ENCODE measurements at places on chromosomes 4 and X.

DNA sequence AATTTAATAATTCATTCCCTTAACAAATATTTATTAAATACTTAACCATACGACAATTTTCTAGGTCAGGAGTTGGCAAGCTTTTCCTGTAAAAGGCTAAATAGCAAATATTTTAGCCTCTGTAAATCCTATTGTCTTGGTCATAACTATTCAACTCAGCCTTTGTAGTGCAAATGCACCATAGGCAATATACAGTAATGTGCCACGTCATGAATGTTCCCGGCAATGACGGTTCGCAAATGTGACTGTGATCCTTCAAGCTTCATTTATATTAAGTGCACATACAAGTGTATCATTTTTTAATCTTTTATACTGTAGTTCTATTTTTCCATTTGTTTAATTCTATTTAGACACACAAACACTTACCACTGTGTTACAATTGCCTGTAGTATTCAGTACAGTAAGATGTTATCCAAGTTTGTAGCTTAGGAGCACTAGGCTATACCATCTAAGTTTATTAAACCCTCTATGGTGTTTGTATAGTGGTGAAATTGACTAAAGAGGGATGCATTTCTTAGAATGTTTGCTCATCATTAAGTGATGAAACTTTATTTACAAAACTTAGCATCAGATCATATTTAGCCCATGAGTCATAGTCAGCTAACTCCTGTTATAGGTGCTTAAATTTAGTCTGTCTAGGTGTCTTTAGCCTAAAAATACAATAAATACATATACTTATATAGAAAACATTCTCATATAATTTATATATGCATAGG lies 553.6 kb downstream of the STPG2 start:
- DNase-seq, result no peak

GRCh38 chr4:18056030-18056429 lies 34.5 kb upstream of the LCORL start:
- DNase-seq, result no peak

- DNase-seq, result no peak
Measured at GRCh38 chr4:96315815-96316214, 475.9 kb downstream of the PDHA2 start.

DNA sequence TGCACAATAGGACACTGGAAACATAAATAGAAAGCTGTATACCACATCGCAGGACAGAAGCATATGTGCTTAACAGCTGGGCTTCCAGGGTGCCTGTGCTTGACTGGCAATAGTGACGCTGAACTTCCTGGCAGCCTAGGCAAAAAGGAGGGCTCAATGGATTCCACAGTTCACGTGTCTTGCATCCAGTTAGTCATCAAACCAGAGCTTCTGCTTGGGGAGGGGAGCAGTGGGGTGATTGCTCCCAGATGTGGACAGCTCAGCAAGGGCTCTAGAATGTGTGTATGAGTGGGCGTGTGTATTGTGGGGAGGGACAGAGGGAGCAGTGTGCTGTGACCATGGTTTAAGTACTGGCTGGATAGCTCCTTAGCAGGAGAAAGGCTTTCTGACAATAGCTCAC lies 2.3 kb downstream of the PRRG3 start:
- DNase-seq, result no peak

DNA sequence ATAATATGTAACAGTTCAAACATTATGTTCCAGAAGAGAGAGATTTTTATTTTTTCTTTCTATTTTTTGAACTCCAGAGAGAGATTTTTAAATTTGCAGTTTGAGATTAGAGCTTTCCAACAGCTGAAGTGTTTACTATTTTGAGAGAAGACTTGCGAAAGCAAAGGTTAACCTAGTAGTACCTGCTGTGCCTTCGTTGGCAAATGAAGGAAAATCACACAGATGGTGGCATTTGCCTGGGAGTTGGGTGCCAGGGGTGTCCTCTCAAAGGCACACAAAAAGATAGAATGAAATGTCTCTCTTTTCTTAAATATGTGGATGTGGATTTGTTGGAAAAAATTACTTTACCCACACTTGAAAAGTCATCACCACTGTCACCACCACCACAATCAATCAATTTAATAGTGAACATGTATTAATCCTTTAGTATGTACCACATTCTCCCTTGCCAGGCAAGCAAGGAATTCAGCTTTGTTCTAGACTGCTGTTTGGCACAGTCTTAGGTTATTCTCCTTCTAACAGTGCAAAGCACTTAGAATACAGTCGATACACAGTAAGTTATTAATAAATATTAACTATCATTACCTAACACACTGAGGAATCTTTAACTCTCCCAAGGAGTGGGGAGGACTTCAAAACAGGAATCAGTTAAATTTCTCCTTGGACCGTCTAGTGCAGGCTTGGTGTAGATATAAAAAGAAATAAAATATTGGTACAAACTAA lies 838.2 kb upstream of the FTHL17 start:
- DNase-seq, result no peak

- DNase-seq, result no peak
Measured at GRCh38 chr4:67922697-67923096, 38.9 kb upstream of the TMPRSS11D start.

DNA sequence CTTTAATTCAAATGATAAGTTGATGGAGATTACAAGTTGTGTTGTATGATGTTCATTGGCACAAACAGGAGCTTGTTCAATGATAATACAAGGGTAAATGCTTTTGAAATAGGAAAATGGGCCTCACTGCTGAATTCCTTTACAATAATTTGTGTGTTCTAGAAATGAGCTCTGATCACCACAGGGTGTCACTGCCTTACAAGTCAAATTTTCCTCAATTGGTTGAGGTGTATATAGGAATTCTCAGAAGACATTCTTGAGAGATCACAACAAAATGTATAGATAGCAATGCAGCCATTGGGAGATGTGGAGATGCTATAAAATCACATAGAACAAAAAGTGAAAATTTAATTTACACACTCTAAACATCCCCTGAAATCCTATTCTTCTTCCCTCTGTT lies 49.6 kb downstream of the KLF8 start:
- no peak for DNase-seq

Data from activated CD8-positive, alpha-beta memory T cell treated with anti-CD3 and anti-CD28 coated beads for 24 hours (primary cell).